NCI-H1105 (cell line): ENCODE measurements at places on chromosomes 12 and 14.

- DNase-seq: no peak
These were observed 17.0 kb upstream of the WNT5B start for GRCh38 chr12:1611803-1612572.

DNA sequence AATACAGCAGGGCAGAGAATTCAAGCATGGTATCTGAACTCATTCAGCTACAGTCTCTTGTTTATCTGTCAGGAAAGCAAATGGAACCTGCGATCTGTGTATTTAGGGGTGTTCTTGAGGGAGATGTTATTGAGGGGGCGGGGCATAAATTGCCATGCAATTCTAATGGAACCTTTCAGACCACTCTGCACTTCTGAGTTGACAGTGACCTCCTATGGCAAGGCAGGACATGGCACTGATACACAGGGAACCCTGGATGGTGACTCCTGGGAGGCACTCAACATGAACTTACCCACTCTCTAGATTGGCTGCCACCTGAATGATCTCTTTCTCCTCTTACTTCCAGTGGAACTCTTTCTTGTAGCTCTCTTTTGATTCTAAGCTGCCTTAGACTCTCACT is 787.3 kb downstream of the VRK1 start:
- DNase-seq: no peak

GRCh38 chr14:23409966-23410635 is 2.0 kb upstream of the MYH6 start:
- no peak for DNase-seq

- no peak for DNase-seq
These were observed 21.0 kb upstream of the MAP1LC3B2 start for GRCh38 chr12:116538076-116538591.

DNA sequence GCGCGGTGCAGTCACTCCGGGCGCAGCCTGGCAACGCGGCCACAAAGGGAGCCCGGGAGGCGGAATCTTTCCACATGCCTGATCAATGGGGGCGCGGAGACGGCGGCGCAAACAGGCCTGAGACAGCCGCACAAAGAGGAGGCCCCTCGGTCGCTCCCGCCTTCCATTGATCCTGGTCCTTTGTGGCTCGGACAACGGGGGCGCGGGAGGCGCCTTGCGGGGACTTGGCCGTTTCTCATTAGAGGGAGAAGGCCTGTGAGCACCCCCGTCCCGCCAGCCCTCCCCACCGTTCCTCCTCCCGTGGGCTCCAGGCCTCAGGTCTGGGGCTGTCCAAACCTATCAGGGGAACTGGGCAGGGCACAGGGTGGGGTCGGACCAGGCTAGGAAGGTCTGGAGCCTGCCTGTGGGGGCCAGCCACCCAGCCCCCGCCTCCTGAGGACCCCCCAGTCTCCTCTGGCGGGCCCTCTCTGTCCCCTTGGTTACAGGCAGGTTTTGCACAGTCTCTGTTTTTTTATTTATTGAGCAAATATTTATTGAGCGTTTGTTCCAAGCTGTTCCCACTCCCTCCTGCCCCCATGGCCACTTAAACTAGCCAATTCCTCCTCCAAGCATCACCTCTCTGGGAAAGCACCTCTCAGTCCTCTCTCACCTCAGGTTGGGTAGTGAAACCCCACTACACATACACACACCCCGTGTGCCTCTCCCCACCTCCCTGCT is 29.0 kb upstream of the MSI1 start:
- DNase-seq: no peak

DNA sequence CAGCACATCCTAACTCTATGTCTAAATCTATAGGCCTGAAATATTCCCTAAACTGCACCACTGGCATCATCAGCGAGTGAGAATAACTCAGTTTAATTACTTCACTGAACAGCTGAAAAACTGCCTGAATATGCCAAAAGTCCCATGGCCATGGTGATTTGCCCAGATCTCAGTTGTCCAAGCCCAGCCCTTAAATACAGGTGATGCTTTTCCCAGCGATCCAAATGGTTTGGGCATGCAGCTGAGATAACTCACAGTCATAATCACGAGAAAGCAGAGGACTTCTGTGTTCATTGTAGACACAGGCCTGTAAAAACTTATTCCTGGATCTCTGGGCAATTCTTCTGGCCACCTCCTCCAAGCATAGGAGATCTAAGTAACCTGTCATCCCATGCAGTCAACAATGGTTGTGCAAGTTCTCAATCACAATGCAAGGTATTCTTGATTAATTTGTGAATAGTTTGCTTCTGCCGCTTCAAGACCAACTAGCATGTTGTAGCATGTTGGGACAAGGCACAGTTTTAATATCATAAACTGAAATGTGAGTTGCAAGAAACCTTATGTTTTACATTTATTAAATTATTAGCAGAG is 40.5 kb downstream of the DUSP6 start:
- no peak for DNase-seq

GRCh38 chr14:92039063-92039718 is 668 bp downstream of the TRIP11 start:
- peak; percentile 37 for DNase-seq
